Activated CD4-positive, alpha-beta T cell treated with anti-CD3 and anti-CD28 coated beads, Interleukin-2, amount 50 U/mL, for 4 hours (primary cell): ENCODE measurements at places on chromosomes 6 and 20.

GRCh38 chr6:149089510-149089909 lies 228.0 kb upstream of the TAB2 start:
- no peak for DNase-seq

- no peak for DNase-seq
These were observed 131.1 kb downstream of the PHACTR3 start for GRCh38 chr20:59735486-59735885.

GRCh38 chr6:44388887-44389286 lies 1.4 kb downstream of the CDC5L start:
- no peak for DNase-seq

GRCh38 chr20:54093423-54094267 lies 23.3 kb upstream of the BCAS1 start:
- DNase-seq = no peak

- no peak for DNase-seq
These were observed 115.4 kb downstream of the SLC23A2 start for GRCh38 chr20:4885877-4886276.

DNA sequence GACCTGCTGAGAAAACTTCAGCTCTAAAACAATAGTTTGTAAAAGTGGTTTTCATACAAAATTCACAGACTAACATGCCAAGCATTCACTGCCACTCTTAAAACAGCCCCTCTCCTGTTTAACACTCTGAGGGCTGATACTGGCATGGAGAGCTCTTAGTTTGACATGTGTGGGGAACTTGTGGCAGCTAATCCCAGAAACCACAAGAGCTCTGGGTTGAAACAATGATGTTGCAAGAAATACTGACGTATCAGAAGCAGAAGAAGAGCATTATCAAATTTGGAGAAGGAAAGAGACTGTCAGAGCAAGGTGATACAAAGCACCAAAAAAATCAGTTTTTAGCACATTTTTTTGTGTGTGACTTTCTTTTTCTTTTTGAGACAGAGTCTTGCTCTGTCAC lies 5.1 kb downstream of the BEND3 start:
- DNase-seq = no peak

DNA sequence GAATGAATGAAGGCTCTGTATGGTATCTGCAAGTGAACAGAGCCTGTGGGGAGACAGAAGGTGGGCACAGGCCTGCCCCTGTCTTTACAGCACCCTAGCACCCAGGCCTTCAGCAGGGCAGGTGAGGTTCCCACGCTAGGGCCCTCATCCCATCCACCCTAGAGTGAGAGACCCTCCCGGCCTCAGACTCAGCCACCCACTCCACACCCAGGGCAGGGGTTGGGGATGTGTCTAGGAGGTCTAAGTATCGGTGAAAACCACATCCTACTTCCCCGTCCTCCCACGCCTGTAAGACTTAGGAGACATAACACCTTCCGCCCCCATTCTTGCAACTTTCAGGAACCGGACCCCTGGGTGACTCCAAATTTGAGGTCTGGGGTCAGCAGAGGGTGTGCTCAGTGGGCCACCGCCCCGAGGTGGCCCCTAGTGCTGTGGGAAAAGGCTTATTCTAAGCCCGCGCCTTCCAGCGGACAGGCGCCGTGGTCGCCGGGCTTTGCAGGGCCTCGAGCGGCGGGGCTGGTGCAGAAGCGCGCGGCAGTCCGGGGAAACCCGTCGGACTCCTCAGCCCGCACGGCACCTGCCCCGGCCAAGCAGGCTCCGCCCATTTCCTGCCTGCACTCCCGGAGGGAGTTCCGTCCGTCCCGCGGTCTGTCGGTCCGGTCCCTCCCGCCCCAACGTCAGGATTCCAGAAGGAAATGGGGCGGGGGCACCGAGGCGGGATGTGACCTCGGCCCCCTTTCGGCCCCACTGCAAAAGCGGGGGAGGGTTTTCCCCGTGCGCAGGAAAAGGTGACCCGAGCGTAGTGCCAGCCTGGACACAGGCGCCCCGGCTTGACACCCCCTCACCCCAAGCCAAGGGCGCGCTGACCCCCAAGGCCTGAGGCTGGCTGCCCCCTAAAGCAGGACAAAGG lies 868 bp downstream of the SAMD10 start:
- no peak for DNase-seq

GRCh38 chr6:130600880-130601341 lies 226.3 kb upstream of the SMLR1 start:
- DNase-seq = no peak

DNA sequence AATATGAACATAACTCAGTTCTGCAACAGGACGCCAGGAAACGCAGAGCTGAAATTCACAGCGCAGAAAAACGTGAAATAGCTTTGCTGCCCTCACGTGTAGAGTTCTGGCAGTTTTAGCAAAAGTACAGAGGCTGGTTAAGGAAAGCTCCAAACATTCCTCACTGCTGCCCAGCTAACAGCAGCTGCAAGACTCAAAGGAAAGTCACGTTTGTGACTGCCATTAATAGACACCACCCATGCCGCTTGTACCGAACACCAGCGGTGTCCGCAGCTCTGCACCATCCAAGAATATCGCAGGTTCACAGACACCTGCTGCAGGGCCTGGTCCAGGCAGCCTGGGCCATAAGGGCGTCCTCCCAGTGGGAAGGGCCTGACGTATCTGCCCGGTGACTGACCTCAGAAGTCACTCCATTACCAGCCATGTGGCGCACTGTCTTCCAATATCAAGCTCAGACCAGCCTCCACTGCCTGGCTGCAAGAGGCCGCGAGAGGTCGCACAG lies 61.4 kb downstream of the WDR27 start:
- DNase-seq = no peak

GRCh38 chr6:7042654-7043545 lies 64.9 kb upstream of the RREB1 start:
- DNase-seq = no peak

GRCh38 chr20:40583636-40584035 lies 105.4 kb downstream of the MAFB start:
- DNase-seq = no peak

GRCh38 chr6:130032758-130033340 lies 14.5 kb downstream of the L3MBTL3 start:
- DNase-seq = no peak

DNA sequence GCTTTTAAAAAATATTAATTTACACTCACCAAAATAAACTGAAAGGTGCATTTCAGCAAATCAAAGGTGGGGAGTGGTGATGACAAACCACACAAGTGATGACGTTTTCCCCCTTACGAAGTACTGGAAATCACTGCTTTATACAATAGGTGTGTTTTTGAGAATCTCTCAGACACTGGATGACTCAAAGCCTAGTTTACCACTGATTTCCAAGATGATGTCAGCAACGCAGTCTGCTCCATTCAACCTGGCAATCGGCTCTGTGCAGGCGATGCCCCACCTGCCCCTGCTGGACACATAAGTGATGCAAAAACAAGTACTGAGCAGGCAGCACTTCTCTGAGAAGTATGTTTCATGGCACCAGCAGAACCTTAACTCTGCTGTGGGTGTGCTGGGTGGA lies 114.4 kb downstream of the SOD2 start:
- DNase-seq = no peak

- peak; percentile 44 for DNase-seq
These were observed 62.3 kb upstream of the SNX9 start for GRCh38 chr6:157760589-157761330.

GRCh38 chr6:28747631-28748157 lies 176.1 kb downstream of the TRIM27 start:
- no peak for DNase-seq

DNA sequence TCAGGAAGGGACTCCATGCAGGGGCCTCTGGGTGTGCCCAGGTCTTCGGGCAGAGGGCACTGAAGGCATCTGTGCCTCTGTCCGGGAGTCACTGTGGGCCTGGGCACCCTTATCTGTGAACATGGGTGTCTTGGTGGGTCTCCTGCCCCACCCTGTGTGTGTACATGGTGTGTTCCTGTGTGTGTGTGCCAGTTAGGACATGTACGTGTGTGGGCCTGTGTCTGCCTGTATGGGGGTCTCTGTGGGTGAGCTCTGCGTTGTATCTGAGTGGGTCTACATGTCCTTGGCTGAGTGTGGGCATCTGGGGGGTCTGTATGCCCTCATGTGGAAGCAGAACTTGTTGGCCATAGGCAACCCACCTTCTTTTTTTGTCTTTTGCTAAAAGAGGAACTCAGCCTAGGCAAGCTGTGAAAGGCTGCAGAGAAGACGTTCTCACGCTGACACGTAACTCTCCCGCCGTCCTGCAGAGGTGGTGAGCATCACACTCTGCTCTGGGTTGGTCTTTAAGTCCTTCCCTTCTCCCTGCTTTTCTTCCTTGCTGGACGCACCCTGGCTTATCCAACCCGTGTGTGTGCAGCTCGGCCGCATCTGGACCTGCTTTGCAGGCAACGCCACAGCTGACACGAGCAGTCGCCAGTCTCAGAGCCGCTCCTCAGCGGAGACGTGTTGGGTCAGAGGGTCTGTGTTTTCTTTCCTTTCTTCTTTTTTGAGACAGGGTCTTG lies 532 bp upstream of the NPBWR2 start:
- no peak for DNase-seq

GRCh38 chr6:28724395-28724794 lies 198.7 kb downstream of the GPX5 start:
- no peak for DNase-seq

DNA sequence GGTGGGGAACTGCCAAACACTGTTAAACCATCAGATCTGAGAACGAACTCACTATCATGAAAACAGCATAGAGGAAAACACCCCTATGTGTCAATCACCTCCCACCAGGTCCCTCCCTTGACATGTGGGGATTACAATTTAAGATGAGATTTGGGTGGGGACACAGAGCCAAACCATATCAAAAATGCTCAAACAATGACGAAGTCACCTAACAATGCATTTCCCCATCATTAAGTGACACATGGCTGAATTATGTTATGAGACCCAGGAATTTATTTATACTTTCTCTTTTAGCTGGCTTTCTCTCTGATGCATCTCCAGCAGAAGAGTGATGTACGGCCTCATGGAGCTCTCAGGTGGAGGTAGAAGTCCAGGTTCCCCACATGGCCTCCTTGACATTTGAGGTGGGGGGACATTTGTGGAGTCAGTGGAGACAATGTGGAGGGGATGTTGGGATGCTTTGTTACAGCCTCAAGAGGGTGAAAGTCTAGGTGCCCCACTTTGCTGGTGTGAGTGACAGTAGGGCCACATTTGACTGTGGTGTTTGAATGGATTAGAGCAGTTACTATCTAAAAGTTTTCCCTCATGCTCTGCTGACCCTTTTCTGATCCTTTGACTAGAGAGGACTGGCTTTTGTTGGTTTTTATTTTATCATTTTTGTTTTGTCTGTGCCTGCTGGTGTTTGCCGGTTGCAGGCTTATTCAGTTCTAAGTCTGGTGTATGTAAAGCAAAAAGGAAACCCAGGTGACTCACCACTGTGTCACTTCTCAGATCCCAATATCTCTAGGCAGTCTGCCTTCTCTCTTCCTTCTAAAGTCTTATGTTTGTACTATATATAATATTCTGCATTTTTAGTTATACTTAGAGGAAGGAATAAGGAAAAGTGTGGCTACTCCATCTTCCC lies 18.5 kb upstream of the DCBLD1 start:
- DNase-seq = no peak

GRCh38 chr20:14234666-14235295 lies 102.6 kb downstream of the FLRT3 start:
- DNase-seq = no peak

DNA sequence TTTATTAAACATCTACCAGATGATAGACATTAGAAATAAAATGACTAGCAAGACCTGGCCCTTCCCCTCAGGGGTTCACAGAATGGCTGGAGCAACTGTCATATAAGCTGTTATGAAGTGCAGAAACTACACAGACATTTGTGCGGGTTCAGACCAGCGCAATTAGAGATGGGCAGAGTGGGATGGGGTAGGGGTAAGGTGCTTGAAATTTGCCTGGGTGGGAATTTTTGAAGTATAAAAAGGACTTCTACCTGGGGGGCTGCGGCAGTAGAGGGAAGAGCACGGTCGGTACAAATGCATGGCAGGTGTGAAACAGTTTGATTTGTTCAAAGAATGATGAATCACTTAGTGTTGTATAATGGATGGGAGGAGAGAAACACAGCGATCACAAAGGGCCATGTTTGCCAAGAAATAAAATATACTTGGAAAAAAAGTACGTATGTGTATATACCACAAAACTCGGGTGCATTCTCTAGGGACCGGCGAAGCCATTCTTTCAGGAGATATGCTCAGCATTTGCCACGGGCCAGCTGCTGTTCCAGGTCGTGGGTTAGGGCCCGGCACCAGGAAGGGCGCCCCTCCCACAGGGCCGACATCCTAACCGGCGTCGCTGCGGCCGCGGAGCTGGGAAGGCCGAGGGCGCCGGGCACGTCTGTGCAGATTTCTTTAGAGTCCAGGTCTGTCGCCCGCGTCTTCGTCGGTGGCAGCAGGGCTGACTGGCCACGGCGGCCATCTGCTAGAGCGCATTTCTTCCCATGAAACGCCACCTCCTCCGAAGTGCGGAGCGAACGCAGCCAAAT lies 809 bp upstream of the NOL7 start:
- no peak for DNase-seq

GRCh38 chr20:22460231-22460630 lies 124.1 kb downstream of the FOXA2 start:
- no peak for DNase-seq

DNA sequence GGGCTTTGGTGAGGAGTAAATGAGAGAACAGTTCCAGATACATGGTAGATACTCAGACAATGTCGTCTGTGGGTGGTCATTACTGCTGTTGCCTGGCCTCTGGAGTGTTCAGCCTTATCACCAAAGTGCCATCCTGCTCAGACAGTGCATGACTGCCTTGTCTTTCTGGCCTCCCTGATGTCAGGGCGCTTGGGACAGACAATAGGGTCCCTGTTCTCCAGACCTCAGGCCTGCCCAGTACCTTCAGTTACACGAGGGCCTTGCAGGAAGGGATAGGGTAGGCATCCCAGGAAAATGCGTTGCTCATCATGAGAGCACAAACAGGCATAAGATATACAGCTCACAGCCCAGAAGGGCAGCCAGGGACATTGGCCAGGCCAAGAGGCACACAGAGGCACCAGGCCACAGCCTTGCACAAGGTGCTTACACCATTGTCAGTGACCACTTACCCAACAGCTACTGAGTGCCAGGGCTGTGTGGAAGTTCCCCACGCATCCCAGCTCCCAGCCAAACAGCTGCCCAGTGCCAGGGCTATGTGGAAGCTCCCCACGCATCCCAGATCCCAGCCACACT lies 27.4 kb downstream of the BPIFB1 start:
- DNase-seq = no peak

- DNase-seq = no peak
These were observed 45.4 kb downstream of the MYO6 start for GRCh38 chr6:75794351-75794846.

- no peak for DNase-seq
These were observed 163.4 kb upstream of the HEY2 start for GRCh38 chr6:125586074-125586473.
